ENCODE measurements at places on chromosomes 4 and X.

DNA sequence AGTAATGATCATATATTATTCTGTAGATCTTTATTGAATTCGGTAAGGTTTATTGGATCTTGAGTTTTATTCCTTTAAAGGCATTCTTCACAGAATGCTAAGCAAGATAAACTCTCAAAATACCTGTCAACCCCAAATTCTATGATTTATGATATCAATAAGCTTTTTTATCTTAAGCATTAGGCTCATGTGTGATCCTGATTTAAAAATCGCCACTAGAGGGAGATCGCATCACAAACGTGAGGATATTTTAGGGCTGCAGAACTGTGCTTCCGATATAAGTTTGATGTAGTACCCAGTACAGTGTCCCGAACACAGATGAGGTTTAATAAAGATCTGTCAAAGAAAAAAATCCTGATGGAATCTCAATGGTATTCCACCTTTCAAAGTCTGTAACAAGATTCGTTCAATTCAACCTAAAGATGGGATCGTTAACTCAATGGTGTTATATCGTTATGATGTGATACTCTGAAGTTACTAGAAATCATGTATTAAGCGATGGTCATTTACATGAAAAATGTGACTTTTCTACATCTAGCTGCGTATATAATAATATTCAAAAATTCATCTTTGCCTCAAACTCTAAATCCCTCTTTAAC lies 169.0 kb downstream of the CORIN start:
- DNase-seq: no peak

DNA sequence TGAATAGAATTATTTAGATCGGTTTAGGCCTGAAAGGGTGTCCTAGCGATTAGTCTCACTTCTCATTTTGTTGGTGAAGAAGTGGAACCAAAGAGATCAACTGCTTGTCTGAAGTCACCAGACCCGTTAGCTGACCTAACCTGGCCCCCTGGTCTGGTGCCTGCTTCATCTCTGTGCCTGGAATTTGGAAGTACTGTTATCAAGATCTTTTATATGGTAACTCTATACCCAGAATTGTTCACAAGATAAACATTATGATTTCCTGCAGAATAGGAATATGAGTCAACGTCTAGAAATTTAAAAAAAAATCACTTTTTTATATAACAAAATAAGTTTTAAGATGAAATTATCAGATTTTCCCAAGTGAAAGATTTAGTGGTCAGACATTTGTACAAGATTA lies 37.2 kb downstream of the LRP2BP start:
- DNase-seq: no peak

- DNase-seq: no peak
Observed at GRCh38 chr4:144591401-144591800, 54.6 kb upstream of the HHIP start.

DNA sequence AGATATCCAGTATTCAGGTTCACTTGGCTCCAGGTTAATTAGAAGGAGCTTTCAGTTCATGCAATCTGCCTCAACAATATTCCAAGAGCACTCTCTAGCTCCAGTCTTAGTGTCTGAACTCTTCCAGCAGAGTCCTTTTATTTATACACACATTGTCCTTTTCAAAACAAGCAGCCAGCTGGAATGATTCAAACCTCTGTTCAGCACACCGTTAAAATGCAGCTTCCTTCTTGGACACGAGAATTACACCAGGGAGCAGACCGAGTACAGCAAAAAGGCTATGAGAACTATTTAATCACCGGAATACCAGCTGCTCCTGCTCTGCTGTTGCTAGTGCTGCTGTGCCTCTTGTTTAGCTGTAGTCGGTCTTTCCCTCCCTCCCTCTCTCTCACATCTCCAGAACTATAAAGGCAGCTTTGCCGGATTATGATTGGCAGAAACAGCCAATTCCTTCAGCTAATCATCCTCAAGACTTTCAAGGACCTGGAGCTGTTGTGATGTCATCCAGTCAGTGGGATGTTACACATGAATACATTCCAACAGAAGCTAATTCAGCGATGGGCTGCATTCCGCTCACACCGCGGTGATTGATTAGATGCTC lies at the start of gene NDST4:
TSS of gene NDST4 (minus strand) at position 115 of the 601 bp plus-strand sequence. CDS start 36,584 bp downstream, outside the sequence.
- DNase-seq: no peak

DNA sequence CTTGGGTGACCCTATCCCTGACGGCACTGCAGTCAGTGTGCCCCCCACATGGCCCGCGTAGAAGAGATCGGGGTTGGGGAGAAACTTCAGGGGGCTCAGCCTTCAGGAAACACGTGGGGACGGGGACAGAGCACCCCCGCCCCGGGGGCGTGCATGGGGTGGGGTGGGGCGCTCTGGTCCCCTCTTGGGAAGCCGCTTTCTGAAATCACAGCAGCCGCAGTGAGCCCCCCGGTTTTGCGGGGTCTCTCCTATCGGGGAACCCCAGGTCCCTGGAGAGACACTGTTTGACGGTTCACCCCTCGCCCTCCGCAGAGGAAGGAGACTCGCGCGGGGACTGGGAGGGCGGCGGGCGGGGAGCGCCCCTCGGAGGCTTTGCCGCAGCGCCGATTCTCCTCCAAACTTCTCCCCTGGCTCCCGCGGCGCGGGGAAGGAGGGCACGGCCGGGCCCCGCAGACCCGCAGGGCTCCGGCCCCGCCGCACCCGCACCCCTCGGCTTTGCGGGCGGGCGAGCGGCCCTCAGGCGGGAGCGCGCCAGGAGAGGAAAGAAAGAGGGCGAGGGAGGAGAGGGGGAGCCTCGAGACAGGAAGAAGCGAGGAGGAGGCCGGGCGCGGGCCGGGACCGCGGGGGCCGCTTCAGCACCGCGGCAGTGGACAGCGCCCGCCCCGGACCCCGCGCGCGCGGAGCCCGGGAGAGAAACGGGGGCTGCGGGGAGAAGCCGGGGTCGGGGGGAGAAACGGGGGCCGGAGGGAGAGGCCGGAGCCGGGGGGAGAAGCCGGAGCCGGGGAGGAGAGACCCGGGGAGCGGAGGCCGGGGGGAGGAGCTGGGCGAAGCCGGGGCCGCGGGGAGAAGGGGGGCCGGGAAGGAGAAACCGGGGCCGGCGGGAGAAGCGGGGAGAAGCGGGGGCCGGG lies 612 bp downstream of the CPLX1 start:
- DNase-seq: no peak

- DNase-seq: no peak
Observed at GRCh38 chrX:65017451-65017850, 41.2 kb upstream of the ZC4H2 start.

- DNase-seq: no peak
Observed at GRCh38 chrX:114619874-114620273, 36.0 kb downstream of the HTR2C start.

DNA sequence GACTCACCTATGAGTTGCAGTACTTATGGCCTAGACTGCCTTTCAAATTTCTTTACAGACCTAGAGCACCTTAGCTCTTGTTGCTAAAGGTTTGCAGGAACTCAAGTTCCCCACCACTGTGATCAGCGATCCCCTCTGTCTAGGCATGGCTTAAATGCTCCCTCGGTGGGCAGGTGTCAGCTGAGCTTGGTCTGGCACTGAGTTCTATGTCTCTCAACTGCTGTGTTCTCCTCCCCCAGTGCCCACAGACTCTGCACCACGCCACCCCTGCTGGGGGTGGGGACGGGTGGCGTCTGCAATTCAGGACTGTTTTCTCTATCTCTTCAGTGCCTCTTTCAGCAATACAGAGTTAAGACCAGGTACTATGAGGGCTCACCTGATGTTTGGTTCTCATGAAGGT lies 30.5 kb downstream of the TMEM271 start:
- no peak for DNase-seq

- DNase-seq: no peak
Observed at GRCh38 chrX:9867753-9868152, 81.5 kb downstream of the SHROOM2 start.

DNA sequence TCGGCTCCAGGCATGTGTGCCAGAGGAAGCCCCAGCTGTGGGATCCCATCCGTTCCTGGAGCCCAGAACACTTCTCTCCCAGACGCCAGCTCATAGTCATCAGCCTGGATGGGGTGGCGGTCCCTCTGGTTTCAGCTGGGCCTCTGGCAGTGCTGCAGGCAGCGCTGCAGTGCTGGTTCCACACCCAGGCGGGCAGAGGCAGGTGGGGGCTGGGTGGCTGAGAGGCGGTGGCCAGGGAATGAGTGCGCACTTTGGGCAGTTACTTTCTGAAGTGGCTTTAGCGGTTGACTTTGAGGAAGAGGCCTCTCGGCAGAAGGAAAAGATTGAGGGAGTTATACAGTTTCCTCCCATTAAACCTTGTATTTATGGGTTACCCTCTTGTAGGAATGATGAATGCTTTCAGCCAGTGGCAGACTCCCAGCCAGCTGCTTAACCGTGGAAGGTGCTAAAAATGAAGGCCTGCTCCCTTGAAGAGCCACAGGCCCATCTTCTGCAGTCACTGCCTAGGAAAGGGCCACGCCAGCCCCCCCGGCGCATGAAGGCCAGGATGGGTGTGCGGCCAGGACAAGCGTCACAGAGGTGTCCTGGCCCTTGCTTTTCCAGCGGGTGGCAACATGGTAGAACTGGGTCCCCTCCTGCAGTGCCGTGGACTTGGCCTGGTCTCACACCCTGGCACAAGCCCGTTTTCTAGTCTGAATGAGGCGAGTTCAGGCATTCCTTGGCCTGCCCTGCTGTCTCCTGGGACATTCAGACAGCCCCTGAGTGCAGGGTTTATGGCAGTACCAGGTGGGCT lies 9.9 kb downstream of the TADA2B start:
- no peak for DNase-seq

- DNase-seq: no peak
Observed at GRCh38 chr4:102563000-102563399, 61.8 kb downstream of the NFKB1 start.

DNA sequence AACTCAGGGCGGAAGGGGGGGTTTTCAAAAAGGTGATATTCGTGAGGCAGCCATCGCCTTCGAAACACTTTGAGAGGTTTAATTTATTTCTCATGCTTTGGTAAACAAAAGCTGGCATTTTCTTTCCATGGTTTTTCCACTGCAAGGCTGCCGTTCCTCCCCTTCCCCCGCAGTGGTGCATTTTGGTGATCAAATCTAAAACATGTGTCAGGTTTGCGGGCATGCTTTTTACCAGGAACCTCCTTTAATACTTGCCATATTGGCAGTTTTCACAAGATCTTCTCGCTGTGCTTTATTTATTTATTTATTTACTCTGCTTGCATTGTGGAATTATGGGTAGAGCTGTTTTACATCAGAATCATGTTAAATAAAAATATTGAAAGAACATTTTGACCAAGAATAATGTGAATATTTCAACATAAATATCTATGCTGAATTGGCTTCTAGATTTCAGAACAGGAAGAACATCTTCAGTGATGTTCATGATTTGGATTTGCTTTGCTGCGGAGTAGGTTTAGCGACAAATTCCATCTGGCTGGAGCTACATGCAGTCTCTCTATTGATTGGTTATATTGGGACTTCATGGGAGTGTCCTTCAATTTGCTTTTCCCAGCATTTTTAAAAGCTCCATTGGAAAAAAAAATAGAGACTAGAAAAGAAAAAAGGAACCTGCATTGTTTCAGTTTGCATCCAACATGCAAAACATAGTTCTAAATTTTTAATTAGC lies 54.4 kb downstream of the STOX2 start:
- no peak for DNase-seq

DNA sequence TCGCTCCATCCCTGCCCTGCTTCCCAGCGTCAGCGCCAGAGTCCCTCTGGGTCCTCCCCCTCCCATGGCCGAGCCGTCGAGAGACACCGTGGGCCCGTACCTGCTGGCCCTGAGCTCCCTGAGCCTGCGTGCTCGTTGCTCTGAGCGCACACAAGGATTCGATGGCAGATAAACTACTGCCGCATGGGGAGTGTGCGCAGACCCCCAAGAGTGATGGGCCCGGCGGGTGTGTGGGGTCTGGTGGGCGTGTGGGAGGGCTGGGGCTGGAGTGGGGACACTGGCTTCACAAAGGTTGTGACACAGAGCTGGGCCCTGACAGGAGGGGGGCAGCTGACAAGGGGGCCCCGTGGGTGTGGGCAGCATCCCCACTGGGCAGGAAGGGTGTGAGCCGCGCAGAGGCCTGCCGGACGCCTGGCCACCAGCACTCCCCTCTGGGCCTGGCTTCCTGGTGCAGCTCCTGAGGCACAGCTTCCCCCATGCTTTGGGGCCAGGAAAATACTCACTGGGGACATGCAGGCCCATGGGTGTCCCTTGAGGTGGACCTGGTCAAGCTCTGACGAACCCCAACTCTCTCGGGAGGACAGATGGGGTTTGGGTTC lies 4.8 kb upstream of the RGS12 start:
- DNase-seq: no peak

GRCh38 chrX:41209853-41210252 lies 124.1 kb upstream of the DDX3X start:
- no peak for DNase-seq

GRCh38 chr4:76198411-76199237 lies 15.0 kb downstream of the SCARB2 start:
- DNase-seq: peak; percentile 33

DNA sequence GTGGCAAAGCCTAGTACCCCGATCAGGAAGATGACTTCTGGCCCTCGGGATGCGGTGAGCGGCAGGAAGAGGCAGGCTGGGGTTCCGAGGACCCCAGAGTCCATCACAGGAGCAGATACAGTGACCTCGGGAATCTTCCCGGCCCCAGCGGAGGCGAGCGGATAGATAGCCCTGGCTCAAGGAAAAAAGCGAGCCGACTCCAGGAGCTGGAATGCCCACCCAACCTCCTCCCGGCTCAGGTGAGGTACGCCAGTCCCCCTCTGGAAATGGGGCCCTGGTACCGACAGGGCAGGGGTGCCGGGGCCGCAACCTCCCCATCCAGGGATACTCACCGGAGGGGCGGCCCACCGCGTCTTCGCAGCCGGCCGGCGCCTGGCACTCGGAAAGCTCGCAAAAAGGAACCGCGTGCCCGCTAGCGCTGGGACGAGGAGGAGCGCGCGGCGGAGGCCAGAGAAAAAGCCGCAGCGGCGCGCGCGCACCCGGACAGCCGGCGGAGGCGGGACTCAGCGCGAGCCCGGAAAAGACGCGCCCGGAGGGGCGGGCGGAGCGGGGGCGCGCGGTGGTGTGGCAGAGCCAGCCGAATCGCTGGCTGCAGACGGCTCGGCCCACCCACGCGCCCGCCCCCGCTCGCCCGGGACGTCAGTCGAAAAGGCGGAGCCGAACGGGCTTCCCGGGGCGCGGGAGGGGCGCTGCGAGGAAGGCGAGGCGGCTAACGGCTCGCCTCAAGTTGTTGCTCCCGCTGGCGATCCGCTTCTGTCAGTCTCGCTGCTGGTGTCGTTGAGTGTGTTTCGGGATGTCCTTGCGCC lies at the start of gene ACSL4:
TSS of gene ACSL4 (minus strand) at position 451 of the 806 bp plus-strand sequence. CDS start 49,894 bp downstream, outside the sequence.
- DNase-seq: peak; percentile 81

DNA sequence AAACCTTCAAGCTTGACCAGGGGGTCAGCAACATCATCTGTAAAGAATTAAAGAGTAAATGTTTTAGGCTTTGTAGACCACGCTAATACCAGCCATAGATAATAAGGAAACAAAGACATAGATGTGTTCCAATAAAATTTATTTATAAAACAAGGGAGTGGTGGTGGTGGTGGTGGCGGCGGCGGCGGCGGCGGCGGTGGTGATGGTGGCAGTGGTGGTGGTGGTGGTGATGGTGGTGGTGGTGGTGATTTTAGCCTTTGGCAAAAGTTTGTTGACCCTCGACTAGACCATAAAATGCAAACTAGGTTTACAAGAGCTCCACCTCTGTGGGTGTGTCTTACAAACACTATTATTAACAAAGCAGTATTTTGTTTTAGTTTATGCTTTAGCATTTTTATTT lies 222.3 kb upstream of the SPOCK3 start:
- no peak for DNase-seq

GRCh38 chr4:90181644-90182043 lies 54.5 kb downstream of the CCSER1 start:
- DNase-seq: no peak
